PC-9 (cell line): ENCODE measurements at places on chromosomes 2 and 18. TPM values are rescaled to one million over a fixed set of nuclear protein-coding genes. Genes with fewer than 3 reads are reported as not detected.

- peaks cover 16% of the 10 kb centered on the region for H3K4me1 ChIP-seq
- peak overlapping the region; percentile 49 for H3K27ac ChIP-seq
- DNase-seq = peak; percentile 72
- H3K4me3 ChIP-seq = no peak overlapping the region
- H3K27me3 ChIP-seq = no peaks in the 10 kb centered on the region
Measured at GRCh38 chr18:24362757-24363156, 34.9 kb downstream of the OSBPL1A start.

GRCh38 chr18:74942319-74942910 is 266.5 kb downstream of the PTGR3 start:
- DNase-seq = no peak
- H3K27me3 ChIP-seq = no peaks in the 10 kb centered on the region
- H3K4me1 ChIP-seq = peaks cover 10% of the 10 kb centered on the region; the same call in 1 of the 2 replicates
- no peak overlapping the region for H3K27ac ChIP-seq
- no peak overlapping the region for H3K4me3 ChIP-seq

SLC9A4 gene
- total RNA-seq = 0.85 and 1.1 TPM in 2 replicates

FRZB gene
- total RNA-seq = 0.15 TPM in 2 replicates
